Germinal center (tissue), 1 donor: ENCODE measurements at places on chromosomes 6 and 20.

GRCh38 chr6:108797951-108798669, 50.1 kb upstream of the ARMC2 start:
- no peak for DNase-seq

DNA sequence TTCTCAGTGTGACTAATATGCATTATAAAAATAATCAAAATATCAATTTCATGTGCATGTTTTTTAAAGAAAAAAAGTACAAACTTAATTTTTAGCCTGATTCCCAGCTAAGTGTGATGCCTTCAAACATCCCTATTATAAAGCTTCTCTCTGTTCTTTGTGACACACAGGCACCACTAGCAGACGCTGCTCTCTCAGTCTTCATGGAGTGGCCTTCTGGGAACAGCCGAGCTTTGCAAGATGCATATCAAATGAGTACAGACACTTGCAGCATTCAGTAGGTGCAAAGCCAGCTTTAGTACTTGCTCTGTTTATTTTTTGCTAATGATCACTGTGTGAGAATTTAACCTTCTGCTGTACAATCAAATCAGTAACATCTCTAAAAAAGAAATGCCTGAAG, 340.0 kb downstream of the ADGRB3 start:
- no peak for DNase-seq

- DNase-seq: no peak
Observed at GRCh38 chr6:12947151-12947871, 230.7 kb downstream of the PHACTR1 start.

DNA sequence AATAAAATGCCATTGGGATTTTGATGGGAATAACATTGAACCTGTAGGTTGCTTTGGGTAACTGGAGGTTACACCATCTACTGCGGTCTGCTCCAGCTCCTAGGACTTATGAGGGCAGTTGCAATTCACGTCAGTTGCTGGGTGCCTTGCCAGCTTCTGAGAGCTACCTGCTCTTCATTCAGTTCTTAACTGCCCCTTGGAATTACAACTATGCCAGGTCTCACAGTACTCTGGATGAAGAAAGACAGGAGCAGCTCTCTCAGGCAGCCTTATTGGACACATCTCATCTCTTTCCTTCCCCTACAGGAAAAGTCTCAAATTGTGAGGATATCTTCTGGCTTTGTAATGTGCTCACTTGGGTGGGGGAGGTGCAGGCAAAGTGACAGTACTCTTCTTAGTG, 1643.3 kb downstream of the GRIK2 start:
- DNase-seq: no peak

GRCh38 chr6:133983099-133983939, 30.3 kb downstream of the TBPL1 start:
- no peak for DNase-seq

DNA sequence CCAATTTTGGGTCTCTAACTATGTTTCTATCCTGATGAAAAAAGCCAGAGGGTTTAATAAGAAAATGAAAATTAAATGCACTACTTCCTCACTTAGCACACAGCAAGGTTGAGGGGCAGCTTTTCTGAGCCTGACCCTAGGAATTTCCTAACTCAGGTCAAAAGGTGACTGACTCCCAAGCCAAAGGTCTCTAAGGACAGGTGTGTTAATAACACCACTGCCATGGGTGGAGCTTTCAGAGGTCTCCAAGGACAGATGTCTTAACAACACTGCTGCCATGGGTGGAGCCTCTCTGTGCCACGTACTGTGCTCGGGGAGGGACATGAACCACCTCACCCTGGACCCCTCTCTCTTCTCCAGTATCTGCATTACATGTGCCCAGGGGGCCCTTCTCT, 339.2 kb downstream of the PRKN start:
- DNase-seq: no peak

GRCh38 chr20:38975539-38976120, 13.5 kb downstream of the DHX35 start:
- DNase-seq: no peak

DNA sequence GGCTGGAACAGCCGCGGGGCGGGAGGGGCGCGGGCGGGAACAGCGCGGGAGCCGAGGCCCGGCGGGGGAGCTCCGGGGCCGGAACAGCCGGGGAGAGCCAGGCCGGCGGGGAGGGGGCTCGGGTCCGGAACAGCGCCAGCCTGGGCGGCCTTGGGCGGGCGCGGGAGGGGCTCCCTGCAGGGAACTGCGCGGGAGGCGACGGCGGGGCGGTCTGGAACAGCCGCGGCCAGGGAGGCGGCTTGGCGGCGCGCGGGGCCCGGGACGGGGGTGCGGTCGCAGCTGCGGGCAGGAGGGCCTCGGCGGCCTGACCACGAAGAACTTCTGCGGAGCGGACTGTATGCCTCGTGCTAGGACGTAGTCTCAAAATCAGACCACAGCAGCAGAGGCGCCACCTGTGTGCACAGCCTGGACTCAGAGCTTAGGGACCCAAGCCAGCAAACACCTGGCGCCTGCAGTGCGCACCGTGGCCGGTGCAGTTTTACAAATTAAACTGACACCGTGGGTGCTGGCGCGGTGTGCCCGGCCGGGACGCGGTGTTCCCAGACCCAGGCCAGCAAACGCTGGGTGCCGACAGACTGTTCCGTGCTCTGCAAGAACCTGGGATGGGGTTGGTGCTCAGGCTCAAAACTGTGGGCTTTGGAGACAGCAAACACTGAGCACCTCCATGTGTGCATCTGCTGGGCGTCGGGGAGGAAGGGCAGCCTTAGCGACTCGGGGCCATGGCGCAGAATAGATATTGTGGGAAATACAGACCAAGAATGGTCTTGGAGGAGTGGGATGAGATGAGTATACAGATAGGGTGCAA, 572 bp downstream of the ZNF341 start:
- DNase-seq: no peak

- DNase-seq: no peak
Observed at GRCh38 chr20:36523341-36523740, 18.0 kb upstream of the MYL9 start.

- no peak for DNase-seq
Observed at GRCh38 chr20:58182521-58183140, 45.8 kb downstream of the ANKRD60 start.

- no peak for DNase-seq
Observed at GRCh38 chr6:41724586-41725501, 10.6 kb downstream of the TFEB start.

DNA sequence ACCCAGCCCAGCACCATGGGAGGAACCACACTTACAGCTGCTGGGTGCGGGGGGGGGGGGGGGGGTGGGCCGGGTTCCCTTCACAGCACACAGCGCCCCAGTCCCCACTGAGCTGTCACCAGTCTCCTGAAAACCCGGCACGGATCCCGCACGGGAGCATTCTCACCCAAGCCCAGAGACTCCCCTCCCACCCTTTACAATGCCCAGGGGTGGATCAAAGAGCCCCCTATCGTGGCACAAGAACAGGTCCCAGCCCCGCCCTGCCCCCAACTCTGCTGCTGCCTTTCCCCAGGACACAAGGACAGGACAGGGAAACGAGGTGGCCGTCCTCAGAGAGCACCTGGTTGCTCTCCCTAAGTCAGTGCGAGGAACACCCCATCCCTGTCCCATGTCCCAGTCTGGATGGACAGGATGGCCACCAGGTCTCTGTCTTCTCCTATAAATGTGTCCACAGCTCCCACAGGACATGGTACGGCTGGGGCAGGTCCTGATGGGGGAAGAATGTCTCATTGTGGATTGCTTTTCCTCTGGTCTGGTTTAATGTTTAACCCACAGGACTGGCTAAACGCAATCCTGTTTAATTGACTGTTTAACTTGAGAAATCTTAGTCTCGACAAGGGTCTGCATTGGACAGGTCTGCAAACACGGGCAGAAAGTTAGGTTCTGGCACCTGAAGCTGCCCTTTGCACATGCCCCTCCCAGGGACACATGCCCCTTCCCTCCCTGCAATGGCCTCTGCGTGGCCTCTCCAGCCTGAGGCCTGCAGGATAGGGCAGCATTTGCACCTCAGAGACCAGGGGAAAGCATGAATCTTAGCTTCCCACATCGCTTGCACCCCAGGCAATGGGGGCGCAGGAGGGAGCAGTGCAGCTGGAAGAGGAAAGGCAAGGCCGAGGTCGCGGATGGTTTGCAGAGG, 45.3 kb downstream of the DACT2 start:
- DNase-seq: no peak

DNA sequence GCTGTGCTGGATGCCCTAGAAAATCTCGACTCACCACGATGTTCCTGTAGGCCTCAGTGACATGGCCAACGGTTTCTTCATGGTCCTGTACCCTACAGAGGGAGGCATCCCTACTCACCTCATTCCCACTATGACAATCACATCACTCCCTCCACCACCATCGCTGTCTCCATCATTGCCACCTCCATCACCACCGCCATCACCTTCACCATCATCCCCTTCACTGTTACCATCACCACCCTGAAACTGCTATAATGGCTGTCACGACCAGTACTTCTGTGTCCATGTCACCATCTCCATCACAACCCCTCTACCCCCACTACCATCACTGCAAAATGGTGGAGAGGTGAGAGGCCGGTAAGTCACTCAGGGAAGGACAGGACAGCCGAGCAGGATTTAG, 29.8 kb upstream of the MRPS18A start:
- no peak for DNase-seq

DNA sequence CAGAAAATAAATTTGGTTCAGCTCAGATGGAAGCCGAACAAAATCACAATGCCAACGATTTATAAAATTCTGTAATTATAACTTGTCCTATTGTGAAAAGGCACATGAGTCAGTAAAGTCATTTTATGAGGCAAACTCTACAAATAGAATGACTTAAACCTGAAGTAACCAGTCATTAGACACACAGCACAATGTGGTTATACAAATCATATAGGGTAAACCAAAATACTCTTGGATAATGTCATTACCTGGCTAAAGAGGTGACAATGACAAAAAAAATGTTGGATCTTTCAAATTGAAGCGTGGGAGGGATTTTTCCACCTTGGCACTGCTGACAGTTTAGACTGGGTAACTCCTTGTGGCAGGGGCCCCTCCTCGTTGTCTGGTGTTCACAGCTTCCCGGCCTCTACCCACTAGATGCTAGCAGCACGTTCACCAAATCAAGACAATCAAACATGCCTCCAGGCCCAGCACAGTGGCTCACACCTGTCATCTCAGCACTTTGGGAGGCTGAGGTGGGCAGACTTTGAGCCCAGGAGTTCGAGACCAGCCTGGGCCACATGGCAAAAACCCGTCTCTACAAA, 5.0 kb downstream of the ANKRD60 start:
- no peak for DNase-seq

DNA sequence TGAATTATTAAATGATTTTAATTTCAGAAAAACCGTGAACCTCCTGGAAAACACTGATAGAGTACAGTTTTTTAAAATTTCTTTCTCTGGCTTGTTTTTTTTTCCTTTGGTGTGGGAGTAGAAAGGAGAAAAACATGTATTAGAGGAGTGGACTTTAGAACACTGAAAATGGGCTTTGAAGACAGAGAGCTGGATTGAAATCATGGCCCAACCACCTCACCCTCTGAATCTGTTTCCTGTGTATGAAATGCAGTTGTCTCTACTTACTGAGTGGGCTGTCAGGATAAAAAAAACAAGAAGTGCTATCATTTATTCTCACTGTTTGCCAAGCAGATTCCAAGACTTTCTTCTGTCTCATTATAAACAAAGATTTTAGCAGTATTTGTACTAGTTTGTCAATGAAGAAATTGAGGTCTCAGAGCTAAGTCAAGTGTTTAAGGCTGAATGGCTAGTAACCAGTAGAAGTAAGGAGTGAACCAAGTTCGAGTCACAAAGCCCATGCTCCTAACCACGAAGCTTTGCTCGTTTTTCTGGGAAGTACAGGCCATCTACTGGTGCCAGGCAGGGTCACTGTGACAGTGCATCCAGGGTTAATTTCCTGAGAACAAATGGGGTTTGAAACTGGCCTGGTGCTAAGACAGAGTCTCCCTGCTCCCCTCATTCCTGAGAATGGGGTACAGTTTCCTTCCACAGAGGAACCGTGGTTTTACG, 256.4 kb downstream of the TMEM242 start:
- DNase-seq: no peak

DNA sequence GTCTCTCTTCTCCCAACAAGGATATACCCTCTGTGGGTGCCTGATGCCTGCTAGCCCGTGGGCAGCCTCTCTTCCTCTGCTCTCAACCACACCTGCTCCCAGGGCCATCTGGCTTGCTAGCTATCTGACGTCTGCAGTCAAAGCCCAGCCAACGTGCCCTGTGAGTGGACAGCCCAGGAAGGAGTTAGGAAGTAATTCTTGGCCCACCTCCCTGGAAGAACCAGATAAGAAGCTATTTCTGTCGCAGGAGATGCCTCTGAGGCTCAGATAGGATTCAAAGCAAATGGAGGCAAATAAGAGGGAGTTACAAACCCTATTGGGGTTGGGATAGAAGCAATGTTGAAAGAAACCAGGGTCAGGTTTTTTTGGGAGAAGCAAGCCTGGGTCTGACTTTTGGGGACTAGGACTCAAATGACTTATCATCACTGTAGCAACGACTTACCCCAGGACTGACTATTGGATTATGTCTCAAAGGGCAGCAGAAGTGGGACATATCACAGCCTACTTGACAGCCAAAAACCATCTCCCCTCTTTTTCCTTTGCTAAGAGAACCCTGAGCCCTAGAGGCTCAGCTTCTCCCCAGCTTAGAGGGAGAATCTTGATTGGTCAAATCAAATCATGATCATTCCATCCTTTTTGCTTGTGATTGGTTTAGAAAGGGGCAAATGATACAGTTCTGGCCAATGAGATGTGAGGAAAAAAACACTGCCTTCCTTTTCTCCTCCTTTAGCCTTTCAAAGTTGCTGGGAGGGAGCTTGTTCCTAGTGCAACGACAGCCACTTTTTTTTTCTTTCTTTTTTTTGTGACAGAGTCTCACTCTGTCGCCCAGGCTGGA, 18.0 kb upstream of the CDK5RAP1 start:
- no peak for DNase-seq

DNA sequence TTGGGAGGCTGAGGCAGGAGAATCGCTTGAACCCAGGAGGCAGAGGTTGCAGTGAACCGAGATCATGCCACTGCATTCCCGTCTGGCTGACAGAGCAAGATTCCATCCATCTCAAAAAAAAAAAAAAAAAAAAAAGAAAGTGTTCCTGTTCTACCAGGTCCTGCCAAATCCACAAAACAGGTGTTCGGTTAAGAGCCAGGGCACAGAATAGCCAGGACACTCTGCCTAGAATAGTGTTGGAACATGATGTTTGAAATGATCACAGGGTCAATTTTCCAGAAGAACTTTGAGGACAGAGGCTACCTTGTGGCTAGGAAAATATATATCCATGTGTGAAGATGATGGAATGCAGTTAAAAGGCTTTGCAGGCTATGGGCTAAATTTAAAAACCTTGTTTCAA, 63.6 kb upstream of the TRAF3IP2 start:
- no peak for DNase-seq

GRCh38 chr6:127518710-127519468, at the start of gene MTCL3:
Gene MTCL3, minus strand, starts transcription at chr6:127519335.
- DNase-seq: no peak

DNA sequence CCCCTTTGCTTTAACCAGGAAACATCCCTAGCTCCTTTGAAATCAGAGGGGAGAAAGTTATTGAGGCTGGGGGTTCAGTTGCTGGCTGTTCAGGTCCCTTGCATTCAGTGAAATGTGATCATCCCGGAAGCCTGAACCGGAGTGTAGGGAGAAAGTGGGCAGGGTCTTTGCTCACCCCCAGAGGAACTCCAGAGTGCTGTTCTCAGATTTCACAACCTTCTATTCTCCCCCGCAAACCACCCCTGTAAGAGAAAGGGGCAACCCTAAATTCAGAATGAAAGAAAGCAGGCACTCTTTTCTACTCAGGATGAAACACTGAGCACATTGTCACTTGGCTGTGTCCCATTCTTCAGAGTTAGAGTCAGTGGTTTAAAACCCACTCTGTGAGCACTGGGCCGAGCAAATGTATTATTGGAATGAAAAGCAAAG, 139.8 kb downstream of the KHDC1L start:
- no peak for DNase-seq

GRCh38 chr6:1477432-1478090, 88.2 kb downstream of the FOXF2 start:
- DNase-seq: no peak

GRCh38 chr6:17054647-17055046, 47.2 kb upstream of the STMND1 start:
- no peak for DNase-seq
